ENCODE measurements at places on chromosomes 3 and 15.

DNA sequence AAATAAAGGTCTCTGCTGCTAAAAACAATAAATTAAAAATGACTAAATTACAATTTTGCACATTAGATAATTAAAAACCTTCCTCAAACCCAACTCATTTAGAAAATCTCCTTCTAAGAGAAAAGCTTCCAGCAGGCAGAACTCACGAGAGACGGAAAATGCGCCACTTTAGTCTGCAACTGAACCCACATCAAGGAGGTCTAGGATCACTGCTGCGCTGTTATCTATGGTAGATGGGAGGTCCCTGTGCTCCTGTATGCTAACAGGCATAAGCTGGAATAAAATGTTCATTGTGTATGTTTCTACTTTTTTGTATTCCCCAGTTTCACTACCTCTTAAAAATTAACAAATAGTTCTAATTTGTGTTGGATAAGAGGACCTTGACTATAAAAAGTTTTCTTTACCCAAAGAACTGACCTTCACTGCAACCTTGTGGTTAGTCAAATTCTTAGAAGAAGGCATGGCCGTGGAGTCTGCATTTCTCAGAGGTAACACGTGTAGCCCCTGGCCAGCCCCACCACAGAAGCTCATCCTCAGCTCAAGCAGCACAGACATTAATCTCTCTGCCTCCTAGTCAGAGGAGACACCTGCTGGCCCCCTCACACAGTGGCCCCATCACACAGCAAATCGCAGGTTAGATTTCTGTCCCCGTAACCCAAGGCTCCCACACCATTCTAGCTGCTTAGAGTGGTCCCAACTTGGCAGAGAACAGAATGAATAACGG lies 22.3 kb downstream of the STIMATE start:
- DNase-seq = no peak

GRCh38 chr15:66860844-66861243 lies 158.8 kb downstream of the SMAD6 start:
- DNase-seq = no peak

GRCh38 chr3:138135833-138136194 lies 3.6 kb upstream of the A4GNT start:
- no peak for DNase-seq

- no peak for DNase-seq
Measured at GRCh38 chr15:78616506-78616905, 4.3 kb downstream of the CHRNA3 start.

GRCh38 chr3:171556148-171556547 lies 95.9 kb upstream of the TNIK start:
- no peak for DNase-seq

GRCh38 chr3:105999856-106000255 lies 131.0 kb upstream of the CBLB start:
- no peak for DNase-seq

DNA sequence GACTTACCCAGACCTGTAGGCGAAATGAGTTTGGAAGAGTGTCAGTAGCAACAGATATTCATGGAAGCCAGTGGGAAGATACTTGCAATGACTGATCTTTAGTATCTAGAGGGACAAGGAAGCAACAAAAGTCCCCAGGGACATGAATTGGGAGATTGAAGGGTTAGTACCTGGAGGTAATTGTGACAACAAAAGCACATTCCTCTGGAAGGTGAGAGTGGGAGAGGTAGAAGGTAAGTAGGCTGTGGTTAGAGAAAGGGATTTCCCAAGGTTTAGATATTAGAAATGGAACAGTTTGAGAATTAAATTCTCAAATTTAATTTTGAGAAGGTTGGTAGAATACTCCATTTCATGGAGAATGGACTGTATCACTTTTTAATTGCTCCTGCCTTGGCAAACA lies 191.4 kb downstream of the AKAP13 start:
- no peak for DNase-seq

GRCh38 chr3:127718916-127719290 lies 46.2 kb downstream of the ABTB1 start:
- no peak for DNase-seq

DNA sequence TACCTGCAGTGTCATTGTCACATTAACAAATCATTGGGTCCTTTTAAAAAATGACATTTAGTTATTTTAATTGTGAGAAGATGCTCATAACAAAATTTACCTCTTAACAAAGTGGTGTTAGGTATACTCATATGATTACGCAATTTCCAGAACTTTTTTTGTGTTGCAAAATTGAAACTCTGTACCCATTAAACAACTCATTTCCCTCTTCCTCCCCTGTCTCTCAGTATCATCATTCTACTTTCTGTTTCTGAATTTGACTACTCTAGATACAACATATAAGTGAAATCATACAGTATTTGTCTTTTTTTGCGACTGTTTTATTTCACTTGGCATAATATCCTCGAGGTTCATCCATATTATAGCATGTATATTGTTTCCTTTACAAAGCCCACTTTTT lies 58.7 kb upstream of the CHST2 start:
- DNase-seq = no peak

DNA sequence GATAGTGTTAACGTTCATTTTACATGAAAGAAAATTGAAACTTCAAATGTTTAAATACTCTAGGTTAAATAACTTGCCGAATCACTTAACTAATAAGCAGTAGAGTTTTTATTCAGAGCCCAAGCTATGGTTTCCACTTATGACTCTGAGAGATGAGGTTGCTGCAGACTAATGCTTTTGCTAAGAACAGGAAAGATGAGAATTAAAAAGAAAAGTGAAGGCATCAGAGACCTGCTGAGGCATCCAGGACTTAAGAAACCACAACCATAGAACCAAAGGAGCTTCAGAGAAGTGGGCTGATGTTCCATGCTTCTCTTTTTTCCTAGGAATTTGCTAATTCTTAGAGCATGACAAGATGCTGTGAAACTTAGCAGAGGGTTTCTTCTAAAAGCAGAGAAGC lies 9.5 kb downstream of the HMG20A start:
- DNase-seq = no peak

DNA sequence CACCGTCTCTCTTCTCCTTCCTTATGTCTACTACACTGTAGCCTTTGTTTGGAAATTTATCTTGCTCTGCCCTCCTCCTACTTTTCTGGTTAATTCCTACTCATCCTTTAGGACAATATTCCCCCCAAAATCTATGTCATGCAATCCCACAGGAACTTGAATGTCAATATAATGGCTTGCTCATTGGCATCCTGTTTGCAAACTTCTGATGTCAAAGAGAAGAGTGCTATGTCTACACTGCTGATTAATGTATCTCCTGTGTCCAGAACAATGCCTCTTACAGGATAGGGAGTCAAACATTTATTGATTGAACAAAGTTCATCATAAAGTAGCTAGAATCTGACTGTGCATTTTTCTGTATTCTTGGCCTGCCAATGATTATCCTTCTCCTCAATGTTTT lies 22.8 kb downstream of the SIDT1 start:
- no peak for DNase-seq

DNA sequence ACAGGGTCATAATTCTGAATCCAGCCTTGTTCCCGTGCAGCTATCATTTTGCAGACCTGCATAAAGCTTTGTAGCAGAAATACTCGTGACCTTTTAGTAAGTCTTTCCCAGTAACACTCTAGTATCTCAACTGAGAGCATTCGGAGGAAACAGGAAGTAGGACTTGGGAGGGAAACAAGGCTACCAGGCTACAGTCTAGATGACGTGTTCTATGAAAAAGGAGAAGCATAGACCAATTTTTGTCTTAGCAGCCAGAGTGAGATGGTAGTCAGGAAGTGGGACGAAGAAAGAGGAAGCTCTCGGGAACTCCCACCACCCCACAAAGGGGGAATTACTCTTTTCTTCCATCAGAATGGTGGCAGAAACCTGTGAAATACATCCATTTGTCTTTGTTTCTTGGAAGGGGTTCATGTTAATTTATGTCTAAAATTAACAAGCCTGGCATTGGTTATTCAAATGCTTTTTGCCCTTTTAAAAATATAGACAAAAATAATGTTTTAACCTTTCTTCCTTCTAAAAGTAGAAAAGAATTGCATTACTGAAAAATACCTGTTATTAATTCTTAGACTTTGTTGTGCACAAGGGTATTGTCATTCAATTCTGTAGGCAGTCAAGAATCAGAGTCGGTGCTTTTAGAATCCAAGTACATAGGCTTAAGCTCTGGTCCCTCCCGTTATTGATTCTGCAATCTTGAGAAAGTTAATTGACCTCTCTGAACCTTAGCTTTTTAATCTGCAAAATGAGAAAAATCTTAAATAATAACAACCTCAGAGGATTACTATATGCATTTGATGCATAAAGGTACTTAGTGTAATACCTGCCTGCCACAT lies 1.6 kb upstream of the SUCNR1 start:
- DNase-seq = peak; percentile 55

DNA sequence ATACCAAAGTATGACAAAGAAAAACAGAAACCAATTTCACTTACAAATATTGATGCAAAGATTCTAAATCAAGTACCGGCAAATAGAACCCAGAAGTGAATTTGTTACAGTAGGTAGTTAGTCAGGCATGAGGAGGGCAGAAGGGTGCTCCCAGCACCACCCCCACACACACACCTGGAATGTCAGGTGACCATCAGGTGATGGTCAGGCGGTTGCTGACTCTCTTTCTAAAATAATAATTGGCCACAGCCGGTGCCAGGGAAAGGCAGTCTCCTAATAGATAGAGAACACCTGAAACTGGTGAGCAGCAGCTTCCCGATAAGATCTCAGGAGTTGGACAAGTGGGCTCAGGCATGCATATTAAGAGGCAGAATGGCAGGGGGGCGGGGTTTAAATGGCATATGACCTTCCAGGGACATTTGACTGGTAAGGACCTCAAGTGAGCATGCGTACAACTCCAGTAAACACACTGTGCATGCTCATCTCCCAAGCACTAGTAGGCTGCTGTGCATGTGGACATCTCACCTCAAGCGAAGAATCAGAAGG lies 131.1 kb downstream of the ANO10 start:
- no peak for DNase-seq

DNA sequence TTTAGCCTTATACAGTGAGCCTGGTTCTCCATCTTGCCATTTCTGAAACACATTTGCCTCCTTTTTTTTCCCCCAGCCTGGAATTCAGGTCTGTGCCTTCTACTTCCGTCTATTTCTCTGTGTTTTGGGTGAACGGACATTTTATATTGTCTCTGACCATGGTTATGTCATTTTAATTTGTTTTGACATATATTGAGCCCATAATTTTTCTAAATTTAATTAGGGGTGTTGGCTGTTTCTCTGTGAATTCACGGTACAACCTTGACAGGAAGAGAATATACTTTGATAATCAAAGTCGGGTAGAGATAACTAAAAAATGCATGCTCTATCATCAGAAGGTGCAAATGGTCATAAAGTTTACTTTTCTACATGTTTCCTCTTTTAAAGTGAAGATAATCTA lies 361.4 kb downstream of the VGLL3 start:
- DNase-seq = no peak

- DNase-seq = no peak
Measured at GRCh38 chr15:57505056-57505715, 86.5 kb upstream of the MYZAP start.

- no peak for DNase-seq
Measured at GRCh38 chr3:133486658-133487057, 86.8 kb downstream of the BFSP2 start.

GRCh38 chr3:104825116-104825515 lies 541.6 kb upstream of the ALCAM start:
- DNase-seq = no peak

DNA sequence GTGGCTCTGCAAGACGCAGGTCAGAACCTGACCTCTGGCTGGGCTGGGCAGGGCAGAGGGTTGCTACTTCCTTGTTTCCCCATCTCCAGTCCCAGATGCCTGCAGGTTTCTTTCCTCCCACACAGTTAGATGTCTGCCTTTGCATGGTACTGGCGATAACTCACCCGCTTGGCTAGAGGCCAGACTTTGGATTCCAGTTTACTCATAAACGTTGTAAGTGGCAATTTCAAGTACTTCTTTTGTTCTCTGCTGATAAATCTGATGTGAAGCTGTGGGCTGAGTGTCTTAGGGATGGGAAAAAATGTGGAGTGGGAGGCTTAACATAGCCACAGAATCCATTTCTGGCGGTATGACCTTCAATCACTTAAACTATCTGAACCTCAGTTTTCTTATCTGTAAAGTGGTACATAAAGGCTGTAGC lies 194.2 kb downstream of the EBLN2 start:
- DNase-seq = no peak

- DNase-seq = no peak
Measured at GRCh38 chr3:126522363-126522788, 1.6 kb upstream of the CHST13 start.

DNA sequence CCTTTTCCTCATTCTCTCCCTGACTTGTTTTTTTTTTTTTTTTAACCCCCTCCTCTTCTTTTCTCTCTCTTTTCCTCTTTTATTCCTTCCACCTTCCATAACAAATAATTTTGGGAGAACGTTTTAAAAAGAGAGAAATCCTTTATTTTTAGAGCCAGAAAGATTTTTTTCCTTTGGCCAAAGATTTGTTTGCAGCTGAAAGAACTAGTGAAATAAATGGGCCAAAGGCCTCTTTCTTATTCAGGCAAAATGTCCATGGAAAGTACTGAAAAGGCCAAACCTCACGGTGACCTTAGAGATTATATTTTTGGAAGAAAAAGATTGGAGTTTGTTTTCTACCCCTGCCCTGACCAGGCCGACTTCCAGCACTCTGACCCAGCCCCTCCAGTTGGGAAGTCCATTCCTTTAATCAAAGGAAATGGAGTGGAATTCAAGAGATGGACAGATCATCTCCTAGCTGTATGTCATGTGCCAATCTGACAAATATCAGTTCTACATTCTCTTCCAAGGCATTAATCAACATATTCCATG lies 214.3 kb upstream of the ADAMTS9 start:
- no peak for DNase-seq

DNA sequence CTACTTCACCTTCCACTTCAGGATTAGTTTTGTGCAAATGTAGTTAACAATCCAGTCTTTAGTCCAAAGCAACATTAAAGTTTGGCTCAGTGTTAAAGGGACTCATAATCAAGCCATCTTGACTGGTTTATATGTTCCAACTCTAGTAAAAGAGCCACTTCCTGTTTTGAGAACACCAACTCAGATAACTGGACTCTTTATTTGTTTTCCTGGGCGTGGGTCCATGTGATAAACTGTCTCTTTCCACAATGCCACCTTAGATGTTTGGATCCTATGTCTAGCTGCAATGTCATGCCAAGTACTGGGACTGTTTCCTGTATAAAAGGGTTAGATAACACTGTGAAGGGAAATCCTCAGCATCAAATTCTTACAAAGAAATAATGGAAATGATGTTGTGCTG lies 545.0 kb downstream of the PYDC2 start:
- no peak for DNase-seq

DNA sequence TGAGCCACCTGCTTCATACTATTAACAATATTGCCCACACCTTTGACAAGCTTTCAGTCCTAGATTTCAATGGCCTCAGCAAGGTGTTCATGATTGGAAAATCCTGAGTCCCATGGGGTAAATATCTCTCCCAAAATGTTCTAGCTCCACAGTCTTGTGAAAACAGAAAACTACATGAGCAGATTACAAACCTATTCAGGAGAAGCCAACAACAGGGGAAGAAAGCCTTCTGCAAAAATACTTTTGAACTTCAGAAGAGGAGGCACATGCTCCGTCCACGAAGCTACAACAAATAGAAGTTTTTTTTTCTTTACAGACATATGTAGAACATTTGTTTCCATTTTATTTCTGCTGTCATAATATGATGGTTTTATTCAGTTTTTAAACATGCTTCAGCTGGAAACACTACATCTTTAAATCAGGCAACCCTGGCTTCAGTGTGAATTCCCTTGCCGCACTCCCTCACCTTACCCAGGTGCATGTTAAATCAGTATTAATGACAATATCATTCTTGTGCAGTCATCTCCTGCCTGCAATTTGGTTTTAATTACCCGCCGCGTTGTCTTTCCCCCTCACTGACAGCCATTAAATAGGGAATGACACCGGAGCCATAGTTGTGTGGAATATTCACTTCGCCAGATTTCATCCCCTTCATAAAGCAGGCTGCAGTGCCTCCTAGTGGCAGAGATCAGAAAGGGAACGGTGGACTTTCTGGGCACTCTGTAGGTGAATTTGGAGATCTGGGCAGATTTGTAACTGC lies 725.5 kb upstream of the ARRDC4 start:
- DNase-seq = no peak
